Activated naive CD4-positive, alpha-beta T cell treated with anti-CD3 and anti-CD28 coated beads, Interleukin-2, amount 50 U/mL, for 72 hours (primary cell): ENCODE measurements at places on chromosomes 6 and 20. TPM values are rescaled to one million over a fixed set of nuclear protein-coding genes. Genes with fewer than 3 reads are reported as not detected.

The TRIM40 gene
- 0.12 TPM for total RNA-seq

GRCh38 chr6:2952557-2953095 is 18.7 kb downstream of the SERPINB6 start:
- peak; percentile 83 for DNase-seq

The CDH26 gene
- total RNA-seq, result 1.7 TPM

DNA sequence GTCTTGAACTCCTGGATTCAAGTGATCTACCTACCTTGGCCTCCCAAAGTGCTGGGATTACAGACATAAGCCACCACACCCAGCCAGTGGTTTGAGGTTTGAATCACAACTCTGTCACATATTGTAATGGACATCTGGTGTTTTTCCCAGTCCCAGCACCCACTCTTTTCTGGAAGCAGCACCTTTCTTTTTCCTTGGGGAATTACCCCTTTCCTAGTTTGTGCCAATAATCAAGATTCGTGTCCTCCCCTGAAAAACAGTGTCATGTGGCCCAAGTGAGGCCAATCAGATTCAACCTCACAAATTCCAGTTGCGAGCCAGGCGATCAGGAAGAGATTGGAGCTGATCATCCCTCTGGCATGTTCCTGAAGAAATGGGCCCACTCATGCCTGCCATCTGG is 71.7 kb upstream of the SGK1 start:
- DNase-seq, result no peak

- DNase-seq, result no peak
Measured at GRCh38 chr6:106470316-106470715, 109.8 kb downstream of the CRYBG1 start.
